T-helper 9 cell (primary cell): ENCODE measurements at places on chromosomes 6 and 20.
A peak's percentile ranks its signal among the peaks of the same experiment; 100 is the strongest.

GRCh38 chr6:136784271-136784664 is 8.0 kb downstream of the MAP3K5 start:
- no peak for DNase-seq

DNA sequence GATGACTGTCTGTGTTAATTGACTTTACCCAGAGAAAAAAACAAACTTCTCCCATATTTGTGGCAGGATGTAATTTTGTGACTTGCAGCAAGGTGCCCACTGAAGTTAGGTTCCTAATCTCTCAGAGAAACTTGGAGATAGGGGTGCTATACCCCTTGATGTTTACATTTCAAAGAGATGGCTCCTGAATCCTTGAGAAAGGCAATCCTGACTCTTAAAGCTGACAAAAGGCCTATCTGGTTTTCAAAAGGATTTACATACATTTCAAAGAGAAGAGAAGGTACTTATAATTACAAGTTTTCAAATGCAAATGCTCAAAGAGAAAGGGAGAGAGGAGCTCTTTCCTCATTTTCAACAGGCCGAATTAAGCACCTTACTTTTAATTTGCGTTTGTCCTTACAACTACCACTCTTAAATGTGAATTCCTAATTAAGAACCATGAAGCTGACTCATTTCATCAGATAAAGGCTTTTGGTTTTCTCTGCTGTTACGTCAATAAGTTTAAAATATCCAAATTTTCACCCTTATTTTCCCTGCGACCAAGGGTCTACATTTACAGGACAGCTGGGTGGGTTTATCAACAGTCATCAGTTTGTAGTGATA is 711.8 kb upstream of the MAP3K7 start:
- no peak for DNase-seq

- no peak for DNase-seq
Observed at GRCh38 chr6:3707024-3707423, 44.5 kb downstream of the PXDC1 start.

DNA sequence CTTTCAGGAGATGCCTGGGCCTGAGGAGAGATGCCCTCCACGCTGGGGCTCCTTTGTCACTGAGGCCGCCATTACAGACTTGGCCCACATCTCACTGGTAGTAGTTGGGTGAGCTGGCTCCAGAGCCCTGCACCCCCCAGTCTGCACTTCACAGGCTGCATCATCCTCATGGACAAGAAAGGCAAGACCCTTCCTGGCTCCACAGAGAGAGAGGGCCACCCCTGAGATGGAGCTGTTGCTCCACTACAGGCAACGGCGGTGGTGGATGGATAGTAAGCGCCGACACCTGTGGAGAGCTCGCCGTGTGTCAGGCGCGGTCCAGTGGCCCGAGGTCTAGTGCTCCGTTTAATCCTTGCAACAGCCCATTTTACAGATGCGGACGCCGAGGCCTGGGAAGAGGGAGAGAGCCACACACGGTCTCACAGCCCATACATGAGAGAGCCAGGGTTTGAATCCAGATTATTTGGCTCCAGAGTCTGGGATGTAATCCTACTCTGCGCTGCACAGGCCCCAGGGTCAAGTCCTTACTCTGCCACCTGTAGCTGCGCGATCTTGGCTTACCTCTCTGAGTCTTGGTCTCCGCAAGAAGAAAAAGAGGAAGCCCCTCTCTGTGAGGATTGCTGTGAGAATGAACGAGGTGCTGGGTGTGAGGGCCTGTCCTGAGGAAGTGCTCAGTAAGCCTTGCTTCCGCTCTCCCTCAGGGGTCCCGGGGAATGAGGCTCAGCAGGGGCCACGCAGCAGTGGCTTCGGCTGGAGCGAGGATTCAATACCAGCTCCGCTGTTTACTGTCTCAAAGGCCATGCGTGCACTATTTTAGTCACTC is 34.5 kb downstream of the SPDEF start:
- DNase-seq = no peak

DNA sequence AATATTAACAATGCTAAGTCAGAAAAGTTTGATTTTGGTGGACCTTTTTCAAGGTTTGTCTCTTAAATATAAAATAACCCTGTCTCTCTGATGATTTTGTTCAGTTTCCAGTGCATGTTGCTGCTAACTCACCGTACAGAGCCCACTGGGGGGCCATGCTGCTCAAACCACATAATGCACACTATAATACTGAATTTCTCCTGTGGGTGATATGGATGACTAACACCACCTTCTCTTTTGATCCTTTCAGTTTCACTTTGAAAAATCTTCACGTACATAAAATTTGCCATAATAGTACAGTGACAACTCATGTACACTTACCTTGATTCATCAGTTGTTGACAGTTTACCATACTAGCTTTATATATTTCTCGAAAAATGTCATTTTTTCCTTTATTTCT is 506.6 kb upstream of the MAN1A1 start:
- no peak for DNase-seq

DNA sequence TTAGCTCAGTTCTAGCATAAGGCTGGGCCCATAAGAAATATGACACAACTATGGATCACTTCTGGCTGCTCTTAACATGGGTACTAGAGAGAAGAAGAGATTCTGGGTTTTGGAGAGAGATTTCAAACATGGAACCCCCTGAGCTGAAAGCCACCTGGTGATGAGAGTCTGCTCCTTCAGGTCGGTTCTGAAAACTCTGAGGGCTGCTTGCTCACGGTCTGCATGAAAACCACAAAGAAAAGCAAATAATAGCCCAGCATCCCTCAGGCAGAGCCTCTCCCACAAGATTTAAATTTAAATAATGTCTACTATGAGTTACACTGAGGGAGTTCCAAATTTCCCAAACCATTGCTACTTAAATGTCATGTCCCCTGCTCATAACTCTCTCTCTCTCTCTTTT is 301.5 kb downstream of the BMP7 start:
- no peak for DNase-seq

- no peak for DNase-seq
Observed at GRCh38 chr6:82419132-82419581, 55.5 kb downstream of the TPBG start.

DNA sequence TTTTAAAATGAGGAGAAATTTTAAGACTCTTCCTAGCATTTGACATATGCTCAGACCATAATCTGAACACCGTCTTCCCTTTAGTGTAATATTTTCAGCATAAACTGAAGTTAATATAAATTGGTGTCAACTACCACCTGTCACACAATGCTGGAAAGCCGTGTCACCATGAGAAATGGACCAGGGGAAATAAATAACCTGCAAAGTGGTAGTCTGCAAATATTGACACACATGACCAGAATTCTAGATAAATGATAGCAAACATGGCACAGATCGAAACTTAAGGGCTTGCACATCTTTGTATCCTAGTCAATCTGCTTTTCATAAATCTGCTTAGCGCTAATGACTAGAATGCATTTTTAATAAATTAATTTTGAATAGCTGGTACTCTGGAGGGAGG is 191.9 kb downstream of the CD83 start:
- DNase-seq = no peak

DNA sequence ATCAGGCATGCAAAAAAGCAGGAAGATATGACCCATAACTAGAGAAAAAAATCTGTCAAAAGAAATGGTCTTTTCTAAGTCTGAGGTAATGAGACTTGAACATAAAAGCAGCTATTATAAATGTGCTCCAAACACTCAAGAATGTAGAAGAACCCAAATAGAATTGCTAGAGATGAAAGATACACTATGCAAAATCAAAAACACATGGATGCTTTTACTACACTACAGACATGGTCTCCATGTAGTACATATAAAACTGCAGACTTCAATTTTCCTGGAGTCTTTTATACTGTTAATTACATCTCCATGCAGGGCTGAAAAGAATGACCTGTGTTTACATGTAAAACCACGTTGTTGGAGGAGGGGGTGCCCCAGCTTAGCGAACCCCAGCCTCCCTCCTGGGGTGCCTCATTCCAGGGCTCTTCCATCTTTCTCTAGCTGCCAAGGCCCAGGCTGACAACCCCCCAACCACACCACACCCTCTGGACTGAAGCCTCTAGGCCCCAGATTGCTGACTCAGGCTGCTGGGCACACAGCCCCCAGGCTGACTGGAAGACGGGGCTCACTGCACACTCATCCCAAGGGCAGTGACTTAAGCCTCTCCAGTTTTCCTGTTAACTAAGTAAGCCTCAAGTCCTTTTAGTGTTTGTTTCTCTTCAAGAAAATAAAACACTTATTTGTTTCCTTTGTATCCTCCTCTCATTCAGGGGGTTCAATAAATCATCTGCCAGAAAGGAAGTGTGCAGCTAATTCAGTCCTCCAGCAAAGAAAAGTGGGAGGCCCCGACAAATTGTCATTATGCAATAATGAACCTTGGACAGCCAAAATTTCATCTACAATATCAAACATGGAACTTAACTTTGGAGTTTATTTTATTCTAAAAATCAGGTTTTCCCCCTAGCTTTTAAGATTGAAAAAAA is 26.0 kb upstream of the PLAGL1 start:
- no peak for DNase-seq

- DNase-seq = peak; percentile 59
Observed at GRCh38 chr6:16319813-16320532, 81.6 kb downstream of the GMPR start.

DNA sequence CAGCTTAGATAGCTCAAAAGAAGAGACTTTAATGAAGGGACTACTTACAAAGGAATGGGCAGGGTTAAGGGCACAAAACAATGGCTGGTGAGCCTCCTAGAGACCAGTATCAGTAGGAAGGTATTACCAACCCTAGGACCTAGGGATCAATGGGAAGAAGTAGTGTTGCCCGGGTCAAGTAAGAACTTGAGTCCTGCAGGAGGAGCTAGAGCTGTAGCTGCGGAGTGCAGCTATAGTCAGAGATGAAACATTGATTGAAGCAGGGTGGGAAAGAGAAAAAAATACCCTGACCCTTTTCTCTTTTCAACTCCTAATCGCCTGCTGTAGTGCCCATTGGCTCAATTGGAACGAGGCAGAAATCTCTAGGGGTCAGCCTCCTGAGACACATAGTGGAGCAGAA is 144.0 kb downstream of the FLRT3 start:
- DNase-seq = no peak

DNA sequence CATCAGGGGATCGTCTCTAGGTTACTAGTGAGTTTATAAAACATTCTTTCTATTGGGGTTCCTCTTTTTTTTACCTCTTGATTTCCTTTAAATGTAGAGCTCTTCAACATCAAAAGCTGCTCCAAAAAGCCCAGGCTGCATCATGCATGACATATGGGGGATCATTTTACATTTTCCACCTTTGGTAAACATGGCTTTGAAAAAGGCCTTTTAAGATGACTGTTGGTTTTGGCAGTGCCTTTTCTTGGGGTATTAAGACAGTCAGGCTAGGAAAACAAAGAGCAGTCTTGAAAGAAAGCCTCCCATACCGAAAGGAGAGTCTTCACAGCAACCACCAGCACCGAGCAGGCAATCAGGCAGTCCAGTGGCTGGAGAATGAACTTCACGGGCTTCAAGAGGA is 73.2 kb downstream of the NPEPL1 start:
- no peak for DNase-seq

DNA sequence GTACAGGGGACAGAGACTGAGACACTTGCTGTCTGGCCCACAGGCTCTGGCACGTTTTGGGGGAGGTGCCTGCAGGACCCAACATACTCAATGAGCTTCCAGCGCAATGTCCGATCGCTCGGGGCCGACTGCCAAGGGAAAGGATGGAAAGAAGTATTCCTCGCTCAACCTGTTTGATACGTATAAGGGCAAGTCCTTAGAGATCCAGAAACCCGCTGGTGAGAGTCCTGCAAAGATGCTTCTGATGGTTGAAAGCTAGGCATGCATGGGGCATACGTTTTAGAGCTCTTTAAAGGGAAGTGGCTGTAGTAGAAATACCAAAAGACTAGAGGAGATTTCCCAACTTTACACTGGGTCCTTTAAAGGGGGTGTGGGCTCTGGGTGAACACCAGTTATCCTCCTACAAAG is 2.2 kb downstream of the PRRC2A start:
- no peak for DNase-seq

GRCh38 chr6:73969971-73970970 is 274.3 kb downstream of the CD109 start:
- DNase-seq = no peak

GRCh38 chr20:16314748-16315159 is 258.5 kb downstream of the KIF16B start:
- no peak for DNase-seq

GRCh38 chr20:16017656-16018055 is 555.6 kb downstream of the KIF16B start:
- DNase-seq = no peak

DNA sequence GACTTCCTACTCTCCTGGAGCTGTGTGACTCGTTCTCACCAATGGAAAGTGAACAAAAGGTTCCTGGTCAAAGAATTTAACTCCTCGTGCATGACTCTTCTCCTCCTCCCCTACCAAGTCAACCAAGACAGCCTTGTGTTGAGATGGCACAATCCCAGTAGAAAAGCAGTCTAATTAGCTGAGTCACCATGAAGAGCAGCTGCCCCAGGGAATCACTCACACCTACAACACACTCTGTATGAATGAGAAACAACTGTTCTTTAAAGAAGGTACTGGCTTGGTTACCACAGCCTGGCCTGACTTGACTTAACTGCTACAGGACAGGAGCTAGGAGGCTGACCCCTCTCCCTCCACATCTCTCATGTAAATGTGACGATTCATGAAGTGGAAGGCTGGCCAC is 2.9 kb upstream of the HLA-DOB start:
- DNase-seq = no peak

- no peak for DNase-seq
Observed at GRCh38 chr6:30511169-30511546, 21.8 kb downstream of the HLA-E start.

DNA sequence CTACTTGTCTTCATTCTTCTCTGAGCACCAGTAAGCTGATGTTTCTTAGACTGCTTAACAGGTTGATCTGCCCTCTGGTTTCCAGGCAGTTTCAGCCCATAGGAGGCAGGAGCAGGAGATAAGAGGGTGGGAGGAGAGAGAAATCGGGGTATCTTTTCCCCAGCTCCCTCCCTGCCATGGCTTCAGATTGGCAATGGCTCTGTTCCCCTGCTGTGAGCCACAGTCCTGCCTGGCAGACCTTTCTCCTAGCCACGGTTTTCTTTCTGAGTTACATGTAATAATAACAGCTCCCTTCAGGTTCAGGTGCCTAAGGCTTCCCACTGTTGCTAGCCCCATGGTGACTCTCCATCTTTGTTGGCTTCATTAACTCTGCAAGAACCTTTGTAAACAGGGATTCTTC is 115.3 kb downstream of the CD83 start:
- no peak for DNase-seq

- no peak for DNase-seq
Observed at GRCh38 chr6:3808759-3809514, 40.2 kb upstream of the FAM50B start.
